ENCODE measurements at places on chromosomes 5 and 9.

DNA sequence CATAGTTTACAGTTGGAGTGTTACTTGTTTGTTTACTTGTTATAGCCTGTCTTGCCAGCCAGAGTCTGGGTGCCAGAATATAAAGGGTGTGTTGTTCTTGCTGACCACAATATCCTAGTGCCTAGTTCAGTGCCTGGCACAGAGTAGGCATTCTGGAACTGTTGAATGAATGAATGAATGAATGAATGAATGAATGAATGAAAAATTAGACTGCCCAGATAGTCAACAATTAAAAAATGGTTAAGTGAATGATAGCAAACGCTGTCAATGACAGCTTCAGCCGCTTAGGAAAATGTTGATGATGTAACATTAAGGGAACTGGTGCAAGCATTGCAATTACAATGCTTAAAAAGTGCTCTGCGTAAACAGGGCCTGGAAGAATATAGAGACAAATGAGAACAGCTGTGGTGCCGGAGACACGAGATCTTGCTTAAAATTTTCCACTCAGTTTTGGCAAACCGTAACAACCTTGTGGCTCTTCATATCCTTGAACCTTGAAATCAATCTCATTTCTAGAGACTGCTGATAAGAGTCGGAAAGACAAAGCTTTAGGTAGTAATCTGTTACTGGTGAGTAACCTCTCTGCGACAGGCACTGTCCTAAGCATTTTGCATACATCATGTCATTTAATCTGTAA, 4.7 kb upstream of the TTLL11 start:
- DNase-seq: no peak

- DNase-seq: no peak
These were observed 99.2 kb upstream of the PITX1 start for GRCh38 chr5:135133181-135133580.

DNA sequence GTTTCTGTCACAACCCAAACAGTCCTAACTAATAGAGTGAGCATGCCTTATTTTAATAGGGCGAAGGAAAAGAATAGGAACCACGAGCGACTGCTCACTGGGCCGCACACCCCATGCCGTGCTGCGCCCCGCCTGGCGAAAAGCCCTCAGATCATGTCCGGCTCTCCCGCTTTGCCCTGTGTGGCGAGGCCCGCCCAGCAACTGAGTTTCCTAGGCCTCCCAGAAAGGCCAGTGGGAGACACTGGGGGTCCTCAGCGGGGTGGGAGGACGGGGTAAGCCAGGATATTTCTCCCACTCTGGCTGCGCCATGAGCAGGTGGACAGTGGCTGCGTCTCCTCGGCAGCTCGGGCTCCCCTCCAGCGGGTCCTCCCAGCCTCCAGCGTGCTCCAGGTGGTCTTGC, 138.0 kb downstream of the GAPVD1 start:
- DNase-seq: no peak

GRCh38 chr9:85243977-85244376, 497.8 kb downstream of the AGTPBP1 start:
- no peak for DNase-seq

DNA sequence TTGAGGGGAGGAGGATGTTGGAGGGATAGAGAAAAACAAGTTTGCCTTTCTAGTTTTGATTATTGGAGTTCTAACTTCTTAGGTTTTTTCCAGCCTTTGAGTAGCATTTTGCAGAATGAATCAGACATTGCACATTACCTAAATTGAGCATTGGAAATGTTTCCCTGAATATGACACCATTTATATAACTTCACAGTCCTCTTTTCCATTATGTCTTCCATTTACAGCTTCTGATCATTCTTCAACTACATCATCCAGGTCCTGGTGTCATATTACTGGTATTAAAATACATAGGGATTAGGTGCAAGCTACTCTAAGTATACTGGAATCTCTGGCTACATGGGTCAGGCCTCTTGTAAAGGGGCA, 286.1 kb downstream of the ARHGAP26 start:
- no peak for DNase-seq

DNA sequence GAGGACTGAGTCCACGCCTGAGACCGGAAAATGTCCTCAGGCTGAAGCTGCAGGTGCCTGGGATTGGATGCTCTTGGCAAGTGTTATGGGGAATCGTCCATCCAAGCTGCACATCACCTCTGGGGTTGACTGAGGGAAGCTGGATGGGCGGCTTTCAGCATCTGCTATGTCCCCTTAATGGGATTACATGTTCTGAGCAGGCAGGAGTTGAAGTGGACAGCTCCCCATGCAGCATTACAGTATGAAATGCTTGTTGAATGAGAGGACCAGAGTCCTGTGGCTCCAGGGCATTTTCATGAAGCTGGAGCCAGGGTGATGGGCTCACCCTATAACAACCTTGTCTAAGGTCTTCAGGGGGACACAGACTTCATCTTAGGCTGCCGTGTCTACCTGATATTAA, 270.9 kb downstream of the HSPA4 start:
- no peak for DNase-seq

DNA sequence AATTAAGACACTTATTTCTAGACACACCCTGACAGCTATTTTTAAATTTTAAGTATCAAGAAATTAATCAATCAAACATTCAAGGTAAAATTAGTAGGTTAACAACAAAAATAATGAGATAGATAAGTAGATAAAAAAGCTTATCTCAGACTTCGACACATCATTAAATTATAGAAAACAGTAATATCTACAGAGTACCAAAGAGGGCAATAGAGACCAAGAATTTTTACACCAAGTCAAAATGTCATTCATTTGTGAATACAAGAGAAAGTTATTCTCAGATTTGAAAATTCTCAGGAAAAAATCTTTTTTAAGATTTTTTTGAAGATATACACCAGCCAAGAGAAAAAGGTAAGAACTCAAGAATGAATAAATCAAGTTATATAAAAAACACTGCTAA, 445.6 kb downstream of the ACTL7B start:
- DNase-seq: no peak

- no peak for DNase-seq
These were observed 28.6 kb downstream of the NKD2 start for GRCh38 chr5:1037123-1037670.

GRCh38 chr5:44613936-44614335, 194.8 kb upstream of the MRPS30 start:
- no peak for DNase-seq

DNA sequence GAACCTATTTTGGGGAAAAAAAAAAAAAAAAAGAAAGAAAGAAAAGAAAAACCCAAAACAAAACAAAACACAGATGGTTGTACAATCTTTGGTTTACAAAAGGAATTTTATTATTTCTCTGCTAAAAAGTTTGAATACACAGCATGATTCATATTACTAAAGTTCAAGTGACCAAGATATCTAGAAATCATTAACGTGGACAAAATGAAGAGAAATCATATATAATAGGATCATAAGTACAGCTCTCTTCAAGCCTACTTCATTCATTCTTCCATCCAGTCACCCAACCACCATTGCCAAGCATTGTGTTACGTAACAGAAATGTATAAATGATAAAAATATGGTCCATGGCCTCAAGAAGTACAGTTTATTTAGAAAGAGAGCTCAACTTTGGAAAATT, 52.9 kb downstream of the ZDHHC21 start:
- no peak for DNase-seq

DNA sequence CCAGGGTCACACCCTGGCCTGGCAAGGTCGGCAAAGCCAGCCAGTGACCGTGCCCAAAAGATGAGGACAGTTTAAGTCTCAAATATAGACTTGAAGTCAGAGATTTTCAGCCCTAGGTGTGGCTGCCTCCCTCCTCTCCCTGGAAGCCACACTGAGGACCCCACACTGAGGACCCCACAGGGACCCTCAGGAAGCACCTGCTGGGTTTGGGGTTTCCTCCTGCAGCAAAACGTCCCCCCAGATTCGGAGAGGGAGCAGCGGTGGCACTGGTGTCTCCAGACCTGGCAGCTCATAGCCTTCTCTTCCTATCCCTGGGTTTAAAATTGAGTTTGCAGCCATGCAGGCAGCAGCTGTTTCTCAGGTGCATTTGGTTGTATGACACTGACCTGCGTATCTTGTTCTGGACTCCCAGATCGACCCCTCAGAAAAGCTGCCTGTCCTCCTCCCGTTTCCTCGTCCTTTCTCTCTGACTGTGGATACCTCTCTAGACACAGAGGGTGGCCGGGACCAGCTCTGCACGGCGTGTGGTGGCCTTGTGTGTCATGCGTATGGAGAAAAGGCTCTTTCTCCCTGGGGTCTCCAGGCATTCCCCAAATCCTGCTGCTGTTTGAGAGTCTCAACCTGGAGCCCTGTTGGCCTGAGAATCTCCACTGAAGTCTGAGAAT, 36.6 kb downstream of the MRPL36 start:
- no peak for DNase-seq

- DNase-seq: no peak
These were observed 153.7 kb downstream of the TLE1 start for GRCh38 chr9:81535542-81536241.

DNA sequence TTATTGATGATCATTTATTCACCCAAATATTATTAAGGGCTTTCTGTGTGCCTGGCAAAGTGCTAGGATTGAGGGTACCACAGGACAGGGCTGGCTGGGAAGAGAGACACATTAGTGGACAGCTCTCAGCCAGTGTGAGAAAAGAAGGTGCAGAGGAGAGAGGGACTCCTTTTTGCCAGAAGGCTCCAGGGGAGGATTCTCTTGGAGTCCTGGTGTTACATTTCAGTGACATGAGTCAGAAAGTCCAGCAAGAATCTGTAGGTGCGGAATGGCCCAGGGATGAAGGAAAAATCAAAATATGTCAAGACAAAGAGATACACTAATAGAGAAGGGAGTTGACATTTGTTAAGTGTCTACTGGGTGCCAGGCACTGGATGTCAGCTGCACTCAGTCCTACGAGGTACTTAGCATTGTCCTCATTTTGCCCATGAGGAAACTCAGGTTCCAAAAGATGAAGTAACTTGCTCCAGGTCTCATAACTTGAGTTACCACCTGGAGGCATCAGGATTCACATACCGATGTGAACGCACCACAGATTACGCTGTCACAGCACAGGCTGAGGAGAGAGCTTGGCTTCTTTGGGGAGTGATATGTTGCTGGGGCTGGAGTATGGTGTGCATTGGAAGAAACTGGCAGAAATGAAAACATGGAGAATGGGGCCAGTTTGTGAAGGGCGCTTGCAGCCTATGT, 60.5 kb downstream of the RASGRF2 start:
- no peak for DNase-seq

GRCh38 chr9:109143881-109144562, 23.0 kb downstream of the FRRS1L start:
- no peak for DNase-seq

DNA sequence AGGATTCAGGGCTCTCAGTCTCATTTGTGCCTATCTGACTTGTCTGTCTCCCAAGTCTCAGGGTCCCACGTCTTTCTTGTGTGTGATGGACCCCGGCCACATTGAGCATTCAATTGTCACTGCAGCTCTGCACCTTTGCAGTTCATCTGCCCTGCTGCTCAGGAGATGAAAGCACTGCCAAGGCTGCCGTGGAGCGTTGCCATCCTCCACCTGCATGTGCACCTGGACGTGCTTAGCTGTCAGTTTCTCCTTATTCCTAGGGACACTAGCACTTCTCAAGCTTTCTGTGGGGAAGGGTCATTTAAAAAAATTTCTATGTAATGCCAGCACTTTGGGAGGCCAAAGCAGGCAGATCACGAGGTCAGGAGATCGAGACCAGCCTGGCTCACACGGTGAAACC, 22.8 kb upstream of the GFPT2 start:
- DNase-seq: no peak

DNA sequence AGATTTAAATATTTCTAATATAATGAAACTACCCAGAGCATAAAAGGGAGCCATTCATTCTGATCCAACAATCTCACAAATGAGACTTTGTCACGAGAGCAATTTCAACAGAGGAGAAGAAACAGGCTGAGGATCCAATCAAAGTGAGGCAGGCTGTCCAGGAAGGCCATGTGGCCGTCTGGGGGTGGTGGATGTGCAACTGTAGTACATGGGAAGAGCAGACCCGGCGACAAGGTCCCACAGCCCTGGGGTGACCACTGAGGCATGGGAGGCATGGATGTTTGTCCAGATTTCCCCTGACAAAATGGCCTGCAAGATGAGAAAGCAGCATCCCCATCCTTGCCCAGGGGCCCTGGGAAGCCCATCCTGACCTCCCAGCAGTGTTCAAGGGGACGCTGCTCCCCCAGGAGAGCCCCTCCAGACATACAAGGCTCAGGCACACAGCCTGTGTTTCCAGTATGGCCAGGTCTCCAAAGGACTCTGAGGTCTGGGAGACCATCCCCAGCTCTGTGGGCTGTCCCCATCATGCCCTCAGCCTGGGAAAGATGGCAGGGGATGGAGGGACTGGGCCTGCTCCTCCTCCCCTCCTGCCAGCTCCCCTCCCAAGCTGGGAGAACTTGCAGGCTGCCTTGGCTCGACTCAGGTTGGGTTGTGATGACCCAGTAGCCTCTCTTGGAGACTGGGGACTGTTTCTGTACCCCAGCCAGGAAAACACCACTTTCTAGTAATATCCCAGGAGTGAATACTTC, 27.5 kb upstream of the FCN2 start:
- DNase-seq: no peak

DNA sequence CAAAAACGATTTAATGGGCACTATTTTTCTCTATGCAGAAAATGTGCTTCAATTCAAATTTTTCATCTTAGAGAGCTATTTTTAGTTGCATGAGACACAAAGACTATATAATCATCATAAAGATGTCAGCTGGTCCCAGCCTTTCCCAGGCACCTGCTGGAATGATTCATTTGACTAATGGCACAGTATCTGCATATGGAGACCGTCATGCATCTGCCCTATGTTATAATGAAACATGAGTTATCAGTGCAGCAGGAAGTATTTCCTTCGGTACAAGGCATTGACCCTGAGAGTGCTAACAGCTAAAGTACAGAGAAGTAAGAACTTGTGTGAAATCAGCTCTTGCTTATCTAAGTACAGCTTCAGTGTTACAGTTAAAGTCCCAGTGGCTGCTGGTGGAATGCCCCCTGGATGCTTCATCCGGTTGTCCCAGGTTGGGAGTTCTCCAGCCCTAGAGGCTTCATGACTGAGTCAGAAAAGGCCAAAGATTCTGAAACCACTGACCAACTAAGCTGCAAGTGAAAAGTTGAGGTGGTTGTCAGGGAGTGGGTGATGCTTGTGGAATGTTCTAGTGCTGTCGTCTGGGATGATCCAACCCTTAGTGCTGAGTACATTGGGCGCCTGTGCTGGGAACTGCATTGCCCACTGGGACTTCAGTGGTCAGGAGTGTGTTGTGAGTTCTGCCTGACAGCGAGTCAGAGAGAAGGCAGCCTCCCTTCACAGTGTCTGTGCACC, 57.2 kb downstream of the MTRR start:
- no peak for DNase-seq
